ENCODE measurements at places on chromosomes 5 and 9.

- no peak for DNase-seq
Measured at GRCh38 chr9:131943351-131943841, 136.3 kb downstream of the MED27 start.

DNA sequence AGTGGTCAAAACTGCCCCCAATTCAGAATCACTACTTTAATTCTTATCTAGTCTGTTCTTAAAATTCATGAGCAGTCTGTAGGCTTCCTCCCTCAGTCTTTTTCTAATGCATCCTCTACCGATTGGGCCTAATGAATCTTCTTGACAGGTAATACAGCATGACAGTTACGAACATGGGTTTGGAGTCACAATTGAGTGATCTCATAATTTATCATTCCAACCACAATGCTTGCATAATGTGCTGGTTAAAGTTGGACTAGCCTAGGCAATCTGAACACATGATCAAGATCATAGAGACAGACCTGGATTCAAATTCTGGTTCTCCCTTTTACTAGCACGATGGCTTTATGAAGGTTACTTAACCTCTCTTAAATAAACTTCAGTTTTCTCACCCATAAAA, 33.1 kb upstream of the SETD9 start:
- no peak for DNase-seq

DNA sequence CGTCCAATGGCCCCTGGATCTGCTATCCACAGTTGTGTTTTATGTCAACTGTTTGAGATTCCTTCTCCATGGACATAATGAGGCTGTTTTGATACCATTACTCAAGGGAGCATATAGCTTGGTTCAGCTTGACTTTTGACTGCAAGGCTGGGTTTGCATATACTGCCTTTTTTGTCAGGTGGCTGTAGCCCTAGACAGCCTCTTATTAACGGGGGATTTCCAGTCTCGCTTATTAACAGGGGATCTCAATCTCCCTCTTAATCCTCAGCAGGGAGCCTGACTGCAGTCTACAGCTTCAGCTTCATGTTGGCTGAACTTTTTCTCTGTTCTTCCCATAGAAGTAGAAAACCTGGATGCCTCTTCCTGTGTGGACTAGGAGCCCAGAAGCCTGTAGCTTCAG, 73.7 kb upstream of the TNC start:
- no peak for DNase-seq

DNA sequence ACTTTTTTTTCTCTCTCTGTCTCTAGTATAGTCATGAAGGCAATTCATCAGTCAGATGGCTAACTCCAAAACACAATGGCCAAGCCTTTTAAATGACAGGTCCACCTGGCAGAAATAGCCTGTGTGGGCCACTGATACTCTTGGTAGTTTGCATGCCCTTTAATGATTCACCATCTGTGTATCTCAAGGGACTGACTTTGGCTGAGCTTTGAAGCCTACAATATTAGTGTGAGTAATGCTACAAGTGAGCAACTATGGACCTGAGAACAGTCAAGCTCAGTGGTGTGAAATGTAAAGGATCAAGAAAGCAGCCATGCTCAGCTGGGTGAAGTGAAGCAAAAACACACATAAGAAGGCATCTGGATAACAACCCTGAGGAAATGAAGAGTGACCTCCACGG, 506.9 kb downstream of the TLE1 start:
- no peak for DNase-seq

GRCh38 chr5:155040984-155041653, 27.6 kb downstream of the KIF4B start:
- no peak for DNase-seq

- DNase-seq, result no peak
Measured at GRCh38 chr5:14445013-14445412, 136.6 kb upstream of the OTULINL start.

DNA sequence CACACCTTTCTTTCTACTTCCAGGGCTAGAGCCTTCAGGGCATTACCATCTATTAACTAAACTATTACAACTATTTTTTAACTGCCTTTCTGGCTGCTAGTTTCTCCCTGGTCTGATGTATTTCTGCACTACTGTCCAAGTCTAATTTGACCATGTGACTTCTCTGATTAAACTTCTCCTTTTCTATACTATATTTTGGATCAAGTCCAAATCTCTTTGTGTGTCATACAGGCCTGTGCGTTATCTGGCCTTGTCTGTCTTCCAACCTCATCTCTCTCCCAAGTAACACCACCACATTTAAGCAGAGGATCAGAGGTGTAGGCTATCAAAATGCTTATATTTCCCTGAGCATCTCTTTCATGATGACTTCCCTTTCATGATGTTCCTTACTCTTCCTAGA, 47.2 kb upstream of the OR13F1 start:
- no peak for DNase-seq

DNA sequence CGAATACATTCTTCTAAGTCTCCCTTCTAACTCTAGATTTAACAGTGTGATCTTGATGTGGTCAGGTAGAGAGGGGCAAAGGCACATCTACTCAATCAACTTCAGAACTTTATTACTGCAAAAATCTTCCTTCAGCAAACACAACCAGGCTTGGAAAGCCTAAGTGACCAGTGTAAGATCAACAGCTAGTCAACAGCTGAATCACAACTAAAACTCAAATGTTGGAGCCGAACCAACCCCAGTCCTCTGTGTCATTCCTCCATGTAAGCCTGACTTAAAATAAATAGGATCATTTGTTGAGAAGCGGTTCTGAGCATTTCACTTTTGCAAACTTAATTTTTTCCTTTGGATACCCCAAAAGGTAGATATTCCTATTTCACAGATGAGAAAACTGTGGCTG, 352.7 kb downstream of the EBF1 start:
- no peak for DNase-seq

- DNase-seq, result no peak
Measured at GRCh38 chr5:172597755-172598155, 43.3 kb upstream of the NEURL1B start.

DNA sequence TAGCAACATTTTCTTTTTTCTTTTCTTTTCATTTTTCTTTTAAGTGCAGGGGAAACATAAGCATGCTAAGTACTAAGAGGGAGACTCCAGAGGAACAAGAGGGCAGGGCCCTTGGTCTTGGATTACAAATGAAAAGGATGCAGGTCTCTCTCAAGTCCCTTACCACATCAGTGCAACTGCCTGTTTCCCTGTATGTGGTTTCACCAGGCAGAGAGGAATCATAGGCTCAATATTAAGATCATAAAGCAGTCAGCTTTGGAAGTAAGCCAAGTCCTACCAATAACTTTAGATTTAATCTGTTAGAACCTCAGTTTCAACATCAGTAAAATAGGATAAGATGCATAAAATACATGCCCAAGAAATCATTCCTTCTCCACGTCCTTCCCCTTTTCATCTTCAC, 422.7 kb upstream of the PAPPA start:
- no peak for DNase-seq

GRCh38 chr5:86095092-86095491, 522.6 kb upstream of the COX7C start:
- no peak for DNase-seq

DNA sequence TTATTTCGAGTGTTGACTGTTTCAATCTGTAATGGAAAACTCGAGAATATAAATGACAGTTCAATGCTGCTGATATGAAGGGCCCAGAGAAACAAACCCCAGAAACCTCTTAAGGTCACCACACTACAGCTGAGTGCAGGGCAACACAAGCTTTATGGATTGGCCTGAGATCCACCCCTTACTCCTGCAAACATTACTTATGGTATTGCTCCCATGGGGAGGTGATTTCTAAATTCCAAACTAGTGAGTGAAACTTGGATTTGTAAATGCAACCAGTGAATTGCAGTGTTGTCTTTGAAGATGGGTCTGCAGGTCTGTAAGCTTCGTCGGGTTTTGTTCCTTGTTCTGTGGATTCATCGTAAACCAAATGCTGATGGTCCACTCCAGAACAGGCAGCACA, 85.4 kb downstream of the NTRK2 start:
- DNase-seq, result no peak

- DNase-seq, result no peak
Measured at GRCh38 chr9:134144801-134145200, 8.9 kb downstream of the WDR5 start.

GRCh38 chr5:68222310-68222709, 6.8 kb downstream of the PIK3R1 start:
- no peak for DNase-seq

DNA sequence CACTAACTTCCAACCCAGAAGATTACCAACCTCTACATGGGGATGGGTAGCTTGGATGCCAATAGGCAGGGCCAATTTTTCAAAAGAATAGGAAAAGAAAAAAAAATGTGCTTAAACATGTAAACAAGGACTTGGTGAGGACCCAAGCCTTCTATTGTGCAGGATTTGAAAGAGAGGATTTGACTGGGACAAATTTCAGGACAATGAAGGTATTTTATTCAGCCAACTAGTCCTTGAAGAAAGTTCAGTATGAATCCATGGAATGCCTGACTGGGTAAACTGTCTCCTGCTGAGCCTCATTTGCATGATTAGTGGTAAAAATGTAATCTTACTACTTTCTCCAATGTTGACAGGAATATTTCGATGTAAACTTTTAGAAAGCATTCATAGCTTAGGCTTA, 192.5 kb upstream of the RORB start:
- DNase-seq, result no peak

DNA sequence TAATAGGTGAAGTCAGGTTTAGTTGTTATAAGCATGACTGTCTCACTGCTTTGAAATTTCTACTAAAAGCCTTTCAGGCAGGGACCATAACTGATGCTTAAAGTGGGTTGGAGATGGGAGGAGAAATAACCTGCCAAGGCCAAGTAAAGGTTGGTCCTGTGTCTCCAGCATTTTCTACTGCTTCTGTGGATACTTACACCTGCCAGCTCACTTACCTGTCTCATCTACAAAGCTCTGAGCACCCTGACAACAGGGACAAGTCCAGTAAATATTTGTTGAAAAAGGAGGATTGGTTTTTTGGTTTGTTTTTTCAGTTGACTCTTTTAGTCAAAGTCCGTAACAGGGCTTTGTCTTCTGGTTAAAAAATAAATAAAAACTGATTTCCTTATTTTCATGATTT, 38.6 kb downstream of the GRAMD2B start:
- DNase-seq, result no peak

DNA sequence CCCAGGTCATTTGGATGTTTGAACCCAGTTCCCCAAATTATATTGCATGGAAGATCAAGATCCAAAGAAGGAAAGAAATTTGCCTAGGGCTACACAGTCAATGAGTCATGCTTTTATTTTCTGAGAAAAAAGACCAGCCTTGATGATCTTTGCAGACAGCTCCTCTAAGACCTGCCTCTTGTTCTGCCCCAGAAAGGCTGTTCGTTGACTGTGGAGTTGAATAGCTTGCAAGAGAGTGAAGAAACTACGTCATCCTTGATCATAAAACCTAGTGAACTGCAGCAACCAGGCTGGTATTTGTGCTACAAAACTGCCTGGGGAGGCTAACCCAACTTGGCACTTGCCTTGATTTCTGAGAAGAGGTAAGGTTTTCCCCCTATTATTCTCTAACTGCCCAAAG, 263.9 kb downstream of the PAPPA start:
- no peak for DNase-seq

DNA sequence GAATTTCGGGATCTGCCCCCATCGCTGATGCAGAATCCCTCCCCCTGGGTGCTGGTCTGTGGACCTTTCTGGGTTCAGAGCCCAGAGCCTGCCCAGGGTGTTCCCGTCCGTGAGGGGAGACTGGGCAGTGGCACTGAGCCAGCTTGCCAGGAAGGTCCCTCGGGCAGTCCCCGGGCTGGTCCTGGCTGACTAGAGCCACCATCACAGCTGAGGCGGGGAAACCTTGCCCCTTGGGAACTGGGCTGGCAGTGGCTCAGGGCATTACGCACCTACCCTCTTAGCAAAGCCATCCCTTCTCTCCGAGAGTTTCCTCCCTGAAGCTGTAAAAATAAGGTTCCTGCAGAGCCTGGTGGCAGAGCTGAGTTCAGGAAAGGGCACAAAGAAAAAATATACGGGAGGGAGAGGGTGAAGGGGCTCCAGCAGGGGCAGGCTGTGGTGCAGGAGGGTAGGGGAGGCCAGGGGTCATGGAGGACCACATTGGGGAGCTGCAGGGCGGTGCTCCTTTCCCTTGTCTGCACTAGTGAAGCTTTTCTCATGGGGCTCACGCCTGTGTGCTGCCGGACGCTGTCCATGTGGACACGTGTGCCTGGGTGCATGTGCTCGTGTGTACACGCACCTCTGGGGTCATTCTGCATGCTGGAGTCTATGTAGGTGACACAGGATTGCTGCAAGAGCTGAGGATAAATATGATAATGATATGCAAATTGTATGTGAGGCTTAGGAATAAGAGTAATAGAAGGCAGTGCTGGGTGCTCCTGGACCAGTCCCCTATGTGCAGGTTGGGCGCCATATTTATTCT, 118.9 kb downstream of the LHX2 start:
- no peak for DNase-seq

GRCh38 chr5:67133217-67133616, 63.4 kb downstream of the CD180 start:
- DNase-seq, result no peak

GRCh38 chr9:33131790-33132772, 35.1 kb downstream of the B4GALT1 start:
- no peak for DNase-seq

GRCh38 chr5:107248066-107248695, 422.6 kb downstream of the EFNA5 start:
- DNase-seq, result peak; percentile 2

GRCh38 chr9:128191406-128192046, at the start of gene CIZ1:
TSS of gene CIZ1 (minus strand) at chr9:128191572. CDS start at chr9:128190857, 715 bp downstream.
- DNase-seq, result no peak

- no peak for DNase-seq
Measured at GRCh38 chr5:168575391-168576372, 3.5 kb downstream of the PANK3 start.

GRCh38 chr5:84131372-84131771, 253.3 kb downstream of the EDIL3 start:
- DNase-seq, result no peak

- no peak for DNase-seq
Measured at GRCh38 chr5:103393101-103393754, 134.7 kb downstream of the MACIR start.

DNA sequence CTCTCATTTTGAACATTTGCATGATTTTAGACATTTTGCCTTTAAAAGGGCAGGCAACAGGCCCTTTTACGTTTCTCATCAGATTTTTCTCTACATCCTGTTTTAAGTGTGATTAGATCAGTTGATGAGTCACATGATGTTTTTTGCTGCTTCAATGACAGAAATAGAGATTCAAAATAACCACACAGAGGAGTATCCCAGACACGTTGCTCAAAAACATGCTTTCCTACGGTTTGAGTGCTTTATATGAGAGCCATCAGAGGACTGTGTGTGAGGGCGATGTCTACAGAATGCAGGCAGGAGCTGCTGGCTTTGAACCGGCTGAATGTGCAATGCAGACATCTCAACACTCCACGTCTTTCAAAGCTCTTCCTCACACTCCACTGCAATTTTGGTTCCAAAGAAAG, 42.1 kb downstream of the OTULIN start:
- no peak for DNase-seq

All from stimulated activated CD8-positive, alpha-beta memory T cell treated with anti-CD3 and anti-CD28 coated beads, Interleukin-7, amount 100 ng/mL, for 24 hours (primary cell).